Ureter (tissue), 1 donor: ENCODE measurements at places on chromosomes 2 and 18. TPM values are rescaled to one million over a fixed set of nuclear protein-coding genes. Genes with fewer than 3 reads are reported as not detected.

The UGT1A6 gene
- total RNA-seq, result 134 TPM

The FN1 gene
- total RNA-seq, result 125 TPM

The C1QL2 gene
- not detected for total RNA-seq

The SDC1 gene
- total RNA-seq, result 480 TPM

The SERPINB12 gene
- total RNA-seq, result not detected

The DNAJC5G gene
- total RNA-seq, result not detected

The MYOM1 gene
- total RNA-seq, result 9.7 TPM

The NRBP1 gene
- total RNA-seq, result 71.7 TPM

The IER3IP1 gene
- total RNA-seq, result 13.5 TPM

The PMAIP1 gene
- 4.9 TPM for total RNA-seq
